ENCODE measurements at places on chromosomes 1 and 21.

DNA sequence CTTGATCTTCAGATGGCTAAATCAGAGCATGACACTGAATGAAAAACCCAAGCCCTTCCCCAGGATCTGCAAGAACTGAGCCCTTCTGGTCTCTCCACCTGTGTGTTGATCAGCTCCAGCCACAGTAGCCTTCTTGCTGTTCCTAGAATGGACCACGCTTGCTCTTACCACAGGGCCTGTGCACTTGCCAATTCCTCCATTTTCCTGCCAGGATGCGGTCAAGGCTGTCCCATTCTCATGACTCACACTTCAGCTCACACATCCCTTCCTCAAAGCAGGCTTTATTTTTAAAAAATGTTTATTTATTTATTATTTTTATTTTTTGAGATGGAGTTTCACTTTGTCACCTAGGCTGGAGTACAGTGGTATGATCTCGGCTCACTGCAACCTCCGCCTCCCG is 43.6 kb upstream of the GRHL3 start:
- DNase-seq, result no peak

GRCh38 chr1:81296601-81297000 is 504.1 kb upstream of the ADGRL2 start:
- no peak for DNase-seq

DNA sequence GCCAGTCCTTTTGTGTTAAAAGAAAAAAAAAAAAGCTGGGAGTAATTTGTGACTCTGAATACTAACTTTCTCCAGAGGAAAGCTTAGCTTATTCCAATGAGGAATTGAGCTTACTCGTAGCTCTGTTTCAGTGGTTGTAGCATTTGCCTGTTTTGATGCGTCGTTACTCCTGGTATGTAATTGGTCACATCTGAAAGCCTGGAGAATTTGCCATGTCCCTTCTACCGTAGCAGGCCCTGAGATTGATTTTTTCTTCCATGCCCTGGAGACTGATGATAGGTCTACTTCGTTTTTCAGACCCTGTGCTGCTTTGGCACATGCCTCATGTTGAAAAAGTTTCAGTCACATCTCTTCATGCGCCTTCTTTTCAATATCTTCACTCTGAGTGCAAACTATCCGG is 1103.0 kb downstream of the PLA2G4A start:
- no peak for DNase-seq

DNA sequence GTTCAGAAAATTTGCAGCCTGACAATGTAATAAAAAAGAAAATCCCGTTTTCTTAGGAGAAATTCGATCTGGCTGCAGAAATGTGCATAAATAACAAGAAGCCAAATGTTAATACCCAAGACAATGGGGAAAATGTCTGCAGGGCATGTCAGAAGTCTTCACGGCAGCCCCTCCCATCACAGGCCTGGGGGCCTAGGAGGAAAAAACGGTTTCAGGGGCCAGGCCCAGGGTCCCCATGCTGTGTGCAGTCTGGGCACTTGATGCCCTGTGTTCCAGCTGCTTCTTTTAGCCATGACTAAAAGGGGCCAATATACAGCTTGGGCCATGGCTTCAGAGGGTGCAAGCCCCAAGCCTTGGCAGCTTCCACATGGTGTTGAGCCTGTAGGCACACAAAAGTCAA is 6.5 kb upstream of the PRDX6 start:
- DNase-seq, result no peak

- no peak for DNase-seq
Measured at GRCh38 chr1:111643696-111644095, 24.1 kb downstream of the RAP1A start.

GRCh38 chr1:154884869-154885701 is 15.0 kb upstream of the KCNN3 start:
- DNase-seq, result no peak

GRCh38 chr1:53681977-53682685 is 56.8 kb downstream of the GLIS1 start:
- DNase-seq, result peak; percentile 35

- no peak for DNase-seq
Measured at GRCh38 chr1:23624440-23624839, 65.1 kb upstream of the ID3 start.

DNA sequence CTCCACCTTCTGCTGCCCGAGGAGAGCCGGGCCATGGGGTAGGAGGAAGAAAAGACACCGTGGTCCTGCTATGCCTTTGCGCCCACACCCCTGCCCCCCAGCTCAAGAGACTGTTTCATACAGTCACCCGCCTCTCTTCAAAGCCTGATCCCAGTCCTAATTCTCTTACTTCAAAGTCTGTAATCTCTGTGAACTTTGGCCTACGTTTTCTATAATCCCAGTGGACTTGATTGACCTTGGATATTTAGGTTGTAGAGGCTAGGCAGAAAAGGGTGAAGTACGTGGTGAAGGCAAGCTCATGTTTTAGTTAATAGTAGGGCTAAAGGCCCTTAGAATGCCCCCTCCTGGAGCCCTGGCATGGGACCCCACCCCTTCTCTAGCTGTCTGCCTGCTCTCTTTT is 28.4 kb downstream of the VPS13D start:
- no peak for DNase-seq

DNA sequence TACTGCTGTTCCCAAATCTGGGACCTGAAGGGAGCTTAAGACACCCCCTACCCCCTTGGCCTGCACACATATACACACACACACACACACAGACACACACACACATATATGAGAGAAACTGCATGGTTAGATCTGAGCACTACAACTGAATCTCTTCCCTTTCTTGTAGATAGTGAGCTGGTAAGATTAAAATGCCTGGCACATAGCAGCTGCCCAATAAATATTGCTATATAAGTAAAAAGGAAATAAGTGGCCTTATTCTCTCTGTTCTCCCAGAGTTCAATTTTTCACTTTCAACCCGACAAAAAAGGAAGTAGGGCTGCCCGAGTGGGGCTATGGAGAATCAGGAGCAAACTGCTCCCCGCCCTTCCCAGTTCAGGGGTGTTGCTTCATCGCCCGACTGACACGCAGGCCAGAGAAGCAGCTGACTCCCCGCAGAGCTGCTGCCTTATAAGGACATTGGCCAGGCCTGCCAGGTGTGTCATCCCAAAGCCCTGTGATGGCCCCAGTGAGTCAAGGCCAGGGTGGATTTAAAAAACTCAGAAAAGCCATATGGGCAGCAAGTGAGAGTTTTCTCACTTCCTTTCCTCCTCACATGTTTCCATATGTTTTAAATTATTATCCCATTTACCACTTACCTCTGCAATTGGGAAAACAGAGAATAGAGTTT is 106.5 kb upstream of the SLC44A3 start:
- DNase-seq, result no peak

DNA sequence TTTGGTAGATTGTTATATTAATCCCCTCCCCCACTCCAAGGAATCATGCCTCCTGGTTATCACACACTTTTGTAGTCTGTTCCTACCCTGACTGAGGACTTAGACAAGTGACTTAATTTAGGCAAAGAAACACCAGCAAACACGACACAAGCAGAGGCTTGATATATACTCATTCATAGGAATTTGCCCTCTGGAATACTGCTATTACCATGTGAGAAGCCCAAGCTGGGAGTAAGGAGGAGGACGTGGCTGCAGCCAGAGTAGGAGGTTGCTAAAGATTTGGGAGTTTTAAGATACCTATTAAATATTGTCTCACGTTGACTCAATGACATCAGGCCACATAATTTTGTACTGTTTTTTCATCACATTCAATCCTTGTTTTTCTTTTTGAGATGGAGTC is 100.2 kb downstream of the LRRC53 start:
- DNase-seq, result no peak

GRCh38 chr1:32892368-32893197 is 6.3 kb downstream of the HPCA start:
- no peak for DNase-seq

- DNase-seq, result no peak
Measured at GRCh38 chr1:244221991-244222390, 170.9 kb downstream of the ZBTB18 start.

DNA sequence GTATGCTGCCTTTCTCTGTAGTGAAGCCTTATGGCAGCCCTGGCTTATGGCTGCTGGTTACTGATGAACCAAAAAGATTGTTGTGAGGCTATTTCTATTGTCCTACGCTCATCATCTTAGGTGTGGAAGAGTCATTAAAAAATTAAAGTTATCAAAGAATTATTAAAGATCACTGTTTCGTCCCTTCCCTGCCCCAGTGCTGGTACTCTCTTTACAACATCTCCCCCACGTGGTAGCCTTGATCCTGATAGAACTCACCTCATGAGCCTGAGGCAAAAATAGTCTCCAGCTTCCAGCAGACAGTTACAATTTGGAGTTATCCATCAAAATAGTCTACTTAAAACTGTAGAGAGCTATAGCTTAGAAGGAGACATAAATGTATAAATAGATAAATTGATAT is 201.5 kb downstream of the S1PR1 start:
- DNase-seq, result no peak

DNA sequence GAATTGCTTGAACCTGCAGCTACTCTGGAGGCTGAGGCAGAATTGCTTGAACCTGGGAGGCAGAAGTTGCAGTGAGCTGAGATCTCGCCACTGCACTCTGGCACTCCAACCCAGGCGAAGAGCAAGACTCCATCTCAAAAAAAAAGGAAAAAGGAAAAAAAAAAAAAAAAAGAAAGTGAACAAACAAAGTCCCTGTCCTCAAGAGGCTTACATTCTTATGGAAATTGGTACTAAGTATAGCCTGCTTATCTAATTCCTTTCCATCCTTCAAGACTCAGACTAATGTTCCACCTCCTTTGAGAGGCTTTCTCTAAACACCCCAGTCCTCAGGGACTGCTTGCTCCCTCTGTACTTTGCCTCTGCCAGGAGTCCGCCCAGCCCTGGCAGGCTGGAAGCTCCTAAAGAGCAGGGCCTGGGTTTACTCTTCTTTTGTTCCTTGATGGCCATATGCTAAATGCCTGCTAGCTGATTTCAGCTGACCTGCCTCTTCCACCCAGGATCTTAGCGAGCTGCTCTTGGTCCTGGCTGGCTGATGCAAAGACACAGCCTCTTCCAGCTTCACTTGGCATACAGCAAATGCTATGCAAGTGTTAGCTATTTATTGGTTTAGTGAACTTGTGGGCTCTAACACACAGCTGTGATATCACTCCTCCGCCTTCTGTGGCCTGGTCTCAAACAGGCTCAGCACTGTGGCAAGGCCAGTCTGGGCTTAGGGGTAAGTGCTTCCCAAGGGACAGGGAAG is 9.8 kb downstream of the SLC9A1 start:
- no peak for DNase-seq

DNA sequence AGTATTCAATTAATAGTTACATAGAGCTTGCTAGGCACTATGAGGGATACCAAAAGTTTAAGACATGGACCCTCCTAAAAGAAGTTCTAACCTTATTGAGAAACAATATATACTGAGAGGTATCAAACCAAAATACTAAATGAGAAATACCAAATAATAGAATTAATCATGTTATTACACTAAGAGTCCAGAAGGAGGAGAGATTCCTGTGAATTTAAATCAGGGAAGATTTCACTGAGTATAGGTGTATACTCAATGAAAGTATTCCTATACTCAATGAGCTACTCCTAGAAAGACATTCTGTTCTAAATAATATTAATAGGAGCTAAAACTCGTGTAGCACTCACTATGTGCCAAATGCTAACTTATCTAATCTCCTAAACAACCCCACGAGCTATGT is 9.4 kb downstream of the CR1L start:
- DNase-seq, result no peak

DNA sequence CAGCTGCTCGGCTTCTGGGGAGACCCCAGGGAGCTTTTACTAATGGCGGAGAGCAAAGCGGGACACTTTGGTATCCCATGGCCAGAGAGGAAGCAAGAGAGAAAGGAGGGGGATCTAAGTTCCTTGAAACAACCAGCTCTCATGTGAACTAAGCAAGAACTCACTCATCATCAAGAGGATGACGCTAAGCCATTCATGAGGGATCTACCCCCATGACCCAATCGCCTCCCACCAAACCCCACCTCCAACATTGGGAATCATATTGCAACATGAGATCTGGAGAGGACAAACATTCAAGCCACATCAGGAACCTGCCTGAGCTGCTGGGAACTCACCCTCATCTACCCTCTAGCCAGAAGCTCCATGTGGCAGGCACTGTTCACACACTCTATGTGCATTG is 372.1 kb upstream of the RUNX1 start:
- DNase-seq, result no peak

- DNase-seq, result no peak
Measured at GRCh38 chr1:61865646-61866220, 123.5 kb downstream of the PATJ start.

GRCh38 chr1:246624091-246624490 is 57.8 kb downstream of the CNST start:
- DNase-seq, result no peak

DNA sequence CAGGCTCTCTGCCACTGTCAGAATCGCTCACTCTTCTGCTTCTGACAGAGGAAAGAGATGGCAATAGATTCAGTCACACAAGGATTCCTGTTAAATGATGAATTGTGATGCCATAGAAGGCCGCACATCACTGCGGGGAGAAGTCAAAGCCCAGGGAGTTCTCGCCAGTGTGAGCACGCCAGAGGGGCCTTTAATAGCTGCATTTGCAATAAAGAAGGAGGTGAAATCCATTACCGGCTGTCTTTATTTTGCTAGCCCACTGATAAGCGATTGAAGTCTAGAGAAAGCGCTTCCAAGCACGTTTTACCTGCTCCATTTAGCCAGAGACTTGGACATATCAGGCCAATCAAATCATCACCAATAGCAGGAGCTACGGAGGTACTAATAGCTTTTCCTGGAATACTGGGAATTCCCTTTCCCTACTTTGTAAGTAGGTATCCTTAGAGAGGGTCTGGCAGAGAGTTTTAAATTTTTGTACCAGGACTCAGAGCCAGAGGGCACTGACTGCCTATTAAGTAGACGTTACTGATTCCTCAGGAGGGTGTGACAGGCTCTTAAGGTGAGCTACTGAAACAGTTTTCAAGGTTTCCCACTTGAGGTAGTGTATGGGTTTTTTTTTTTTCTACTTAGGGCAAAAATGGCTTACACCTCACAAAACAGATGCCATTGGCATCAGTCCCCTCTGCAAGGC is 10.2 kb upstream of the TARBP1 start:
- no peak for DNase-seq

DNA sequence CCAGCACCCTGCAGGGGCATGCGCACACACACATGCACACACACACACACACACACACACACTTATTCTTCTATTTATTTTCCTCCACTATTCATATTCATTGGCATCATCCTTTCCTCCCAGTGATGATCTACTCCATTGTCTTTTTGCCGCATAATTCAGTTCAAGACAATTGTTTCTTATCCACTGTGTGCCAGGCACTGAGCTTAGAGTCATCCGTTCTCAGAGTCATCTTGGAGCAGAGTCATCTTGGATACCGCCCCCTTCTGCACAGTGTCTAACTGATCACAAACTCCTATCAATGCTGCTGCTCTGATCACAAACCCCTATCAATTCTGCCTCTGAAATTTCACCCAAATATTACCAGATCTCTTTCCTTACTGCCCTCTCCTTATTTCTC is 102.8 kb upstream of the PROX1 start:
- DNase-seq, result no peak

DNA sequence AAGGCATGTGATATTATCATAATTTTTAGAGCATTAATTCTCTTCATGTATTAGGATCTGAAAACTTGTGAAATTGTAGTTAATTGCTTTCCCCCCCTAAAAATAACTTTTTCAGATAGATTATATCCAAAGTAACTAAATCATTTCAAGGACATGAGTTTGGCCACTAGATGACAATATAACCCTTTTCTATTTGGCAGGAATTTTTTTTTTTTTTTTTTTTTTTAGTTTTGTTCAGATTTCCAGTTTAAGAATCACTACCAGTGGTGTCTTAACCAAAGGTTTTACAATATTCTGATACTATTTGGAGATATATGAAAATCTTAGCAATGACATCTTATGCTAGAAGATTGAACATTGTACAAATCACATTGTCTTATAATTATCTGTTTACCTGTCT is 370.8 kb downstream of the AMY1C start:
- no peak for DNase-seq
